Stimulated activated CD8-positive, alpha-beta memory T cell treated with anti-CD3 and anti-CD28 coated beads, Interleukin-4, amount 100 ng/mL, for 4 hours (primary cell): ENCODE measurements at places on chromosomes 12 and 14.

GRCh38 chr14:89779707-89780106 is 174.8 kb downstream of the EFCAB11 start:
- DNase-seq = no peak

- no peak for DNase-seq
Observed at GRCh38 chr14:90109858-90110257, 48.1 kb downstream of the KCNK13 start.

- no peak for DNase-seq
Observed at GRCh38 chr12:43241986-43242385, 310.0 kb downstream of the ADAMTS20 start.

- DNase-seq = no peak
Observed at GRCh38 chr12:76929499-76929898, 50.7 kb upstream of the CSRP2 start.

DNA sequence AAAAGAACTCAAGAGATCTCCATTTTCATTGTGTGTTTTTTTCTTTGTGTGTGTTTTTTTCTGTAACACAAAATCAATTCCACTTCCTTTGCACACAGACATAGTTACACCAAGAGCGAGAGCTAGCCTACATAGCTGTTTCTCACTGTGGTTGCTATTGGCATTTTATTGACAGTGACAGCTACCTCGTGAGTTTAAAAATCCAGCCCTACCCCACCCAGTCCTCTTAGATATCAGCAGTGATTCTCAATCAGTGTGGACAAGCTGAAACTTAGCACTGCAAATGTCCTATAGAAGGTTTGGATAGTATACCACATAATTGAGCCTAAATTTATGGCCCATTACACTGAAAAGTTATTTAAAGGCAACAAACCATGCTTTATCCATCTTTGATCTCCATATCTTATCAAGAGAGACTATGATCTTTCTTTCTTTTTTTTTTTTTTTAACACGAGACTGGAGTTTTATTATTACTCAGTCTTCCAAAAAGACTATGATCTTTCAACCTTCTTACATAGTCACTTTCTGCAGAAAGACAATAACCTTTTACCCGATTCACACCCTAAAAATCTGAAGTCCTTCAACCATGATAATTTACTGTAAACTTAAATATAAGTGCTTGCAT is 46.8 kb downstream of the ATP2B1 start:
- no peak for DNase-seq

DNA sequence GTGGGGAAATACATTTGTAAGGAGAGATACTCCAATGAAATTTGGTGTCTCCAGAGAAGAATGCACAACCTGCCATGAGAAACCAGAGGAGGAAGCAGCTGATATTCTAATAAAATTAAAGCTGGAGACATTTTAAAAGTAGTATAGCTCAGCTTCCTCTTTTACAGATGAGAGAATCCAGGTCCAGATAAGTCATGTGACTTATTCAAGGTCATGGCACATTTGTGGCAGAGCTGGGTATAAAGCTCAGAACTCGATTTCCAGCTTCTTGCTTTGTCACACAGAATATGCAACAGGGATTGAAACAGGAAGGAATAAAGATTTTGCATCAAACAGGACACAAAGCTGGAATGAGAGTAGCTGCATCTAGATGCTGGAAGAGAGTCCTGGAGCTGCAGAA is 174.8 kb downstream of the EMP1 start:
- no peak for DNase-seq

DNA sequence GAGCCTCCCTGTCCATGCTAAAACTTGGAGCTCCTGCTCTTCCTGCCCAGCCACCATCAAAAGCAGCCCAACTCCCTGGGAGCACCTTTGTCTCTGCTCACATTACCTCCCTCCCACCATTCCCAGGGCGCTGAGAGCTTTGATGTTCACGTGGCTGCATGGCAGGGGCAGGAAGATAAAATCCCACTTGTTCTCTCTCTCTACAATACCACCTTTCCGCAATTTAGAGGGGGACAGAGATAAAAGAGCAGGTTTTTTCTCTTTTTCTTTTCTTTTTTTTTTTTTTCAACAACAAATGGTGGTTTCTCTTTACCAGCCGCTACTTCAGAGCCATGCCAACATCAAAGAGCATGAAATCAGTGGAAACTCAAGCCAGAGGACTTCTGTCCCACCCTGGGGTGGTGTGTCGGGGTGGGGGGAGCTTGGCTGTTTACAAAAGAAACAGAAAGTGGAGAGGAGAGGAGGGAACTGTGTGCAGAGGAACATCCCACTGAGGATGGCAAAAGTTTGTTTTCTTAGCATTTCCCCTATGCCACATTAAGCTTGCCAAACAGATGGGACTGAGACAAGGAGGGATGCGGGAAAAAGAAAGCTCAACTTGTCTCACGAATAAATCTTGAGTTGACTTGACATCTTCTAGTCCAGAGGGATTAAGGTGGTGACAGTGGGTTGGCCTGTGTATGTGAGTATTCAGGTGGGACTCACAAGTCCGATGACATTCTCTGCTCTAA is 103.7 kb upstream of the NUDT4 start:
- no peak for DNase-seq

- DNase-seq = no peak
Observed at GRCh38 chr12:109883461-109883860, 3.1 kb upstream of the GLTP start.

GRCh38 chr12:124761871-124762270 is 101.8 kb downstream of the SCARB1 start:
- DNase-seq = no peak

GRCh38 chr12:1859643-1860042 is 39.3 kb downstream of the LRTM2 start:
- no peak for DNase-seq

GRCh38 chr12:25714198-25714984 is 161.3 kb upstream of the LMNTD1 start:
- DNase-seq = no peak

DNA sequence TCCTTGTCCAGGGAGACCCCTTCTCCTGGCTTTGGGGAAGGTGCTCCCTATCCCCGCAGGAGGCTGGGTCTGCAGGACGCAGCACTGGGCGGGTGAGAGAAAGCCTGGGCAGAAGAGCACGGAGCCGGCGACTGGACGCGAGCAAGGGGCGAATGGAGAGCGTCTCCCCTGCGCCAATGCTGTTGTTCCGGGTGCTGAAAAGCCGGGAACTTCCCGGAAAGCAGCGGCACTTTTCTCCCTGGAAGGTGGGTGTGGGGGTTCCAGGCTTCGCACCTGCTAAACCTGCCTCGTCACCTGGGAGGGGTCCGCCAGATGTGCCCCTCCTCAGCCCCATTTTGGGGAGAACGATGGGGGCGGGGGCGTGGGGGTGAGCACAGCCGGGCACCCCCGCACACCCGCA is 417.1 kb upstream of the TMTC1 start:
- DNase-seq = no peak

- DNase-seq = no peak
Observed at GRCh38 chr12:42776396-42776795, 186.8 kb upstream of the PRICKLE1 start.

- no peak for DNase-seq
Observed at GRCh38 chr12:54879579-54879978, 25.3 kb downstream of the MUCL1 start.

GRCh38 chr12:59322473-59322872 is 273.4 kb upstream of the SLC16A7 start:
- no peak for DNase-seq

DNA sequence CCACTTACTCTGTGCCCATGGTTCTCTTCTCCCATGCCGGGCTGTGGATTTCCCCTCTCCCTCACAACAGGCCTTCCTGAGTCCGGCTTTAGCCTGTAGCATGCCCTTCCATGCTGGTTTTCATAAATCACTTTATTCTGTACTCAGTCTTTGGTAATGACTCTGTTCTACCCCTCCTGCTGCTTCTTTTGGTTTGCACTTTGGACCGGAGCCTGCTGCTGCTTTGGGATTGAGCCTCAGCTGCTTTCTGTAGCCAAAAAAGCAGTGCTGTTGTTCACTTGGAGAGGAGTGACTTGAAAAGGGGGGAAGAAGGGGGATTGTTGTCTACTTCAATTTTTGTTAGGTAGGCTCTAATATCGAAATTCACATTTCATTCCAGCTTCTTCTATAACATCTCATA is 8.5 kb upstream of the SLC6A13 start:
- DNase-seq = no peak

GRCh38 chr12:55965941-55966407 is at the start of gene PMEL:
Gene PMEL, minus strand, starts transcription at chr12:55966042. Its CDS starts 31 bp downstream, at chr12:55966011.
- no peak for DNase-seq

DNA sequence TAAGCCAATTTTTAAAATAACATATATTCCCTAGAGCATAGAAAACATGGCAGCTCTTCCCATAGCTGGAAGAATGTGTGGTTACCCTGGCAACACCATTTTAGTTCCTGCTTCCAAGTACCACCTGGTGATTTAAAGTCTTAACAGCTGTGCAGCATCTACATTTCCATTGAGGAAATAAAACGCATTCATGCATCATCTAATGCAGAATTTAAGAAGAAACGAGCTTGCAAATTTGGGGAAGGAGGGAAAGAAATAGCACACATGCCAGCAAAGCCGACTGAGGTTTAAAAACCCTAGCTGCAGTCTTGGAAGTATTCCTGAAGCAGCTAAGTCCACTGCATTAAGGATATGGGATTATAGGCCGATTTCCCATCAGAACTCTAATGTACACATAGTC is 22.8 kb upstream of the SLC38A2 start:
- no peak for DNase-seq
